ENCODE measurements at places on chromosomes 2 and 18. TPM values are rescaled to one million over a fixed set of nuclear protein-coding genes. Genes with fewer than 3 reads are reported as not detected.

DCC gene
- 0.34 TPM for total RNA-seq

KCNG2 gene
- total RNA-seq: not detected

AMER3 gene
- total RNA-seq: 1.1 TPM

CCT4 gene
- 259 TPM for total RNA-seq

VWC2L gene
- not detected for total RNA-seq

KIF5C gene
- 41.9 TPM for total RNA-seq

ALPP gene
- not detected for total RNA-seq

ITGB1BP1 gene
- total RNA-seq: 34.9 TPM

AFF3 gene
- total RNA-seq: 0.75 TPM

Data from endodermal cell (in vitro differentiated cells).